Naive thymus-derived CD4-positive, alpha-beta T cell (primary cell): ENCODE measurements at places on chromosomes 1 and 21. TPM values are rescaled to one million over a fixed set of nuclear protein-coding genes. Genes with fewer than 3 reads are reported as not detected.

TNFRSF9 gene
- total RNA-seq = 0.24 TPM

AMY2A gene
- total RNA-seq = not detected in 2 replicates

TP73 gene
- total RNA-seq = 0.45 TPM

SPATA46 gene
- total RNA-seq = not detected

PROK1 gene
- total RNA-seq = not detected

DMRTA2 gene
- not detected for total RNA-seq

AMY1C gene
- not detected for total RNA-seq

S100A6 gene
- 432 TPM for total RNA-seq

CFAP107 gene
- not detected for total RNA-seq

PAFAH2 gene
- total RNA-seq = 8.6 and 11.4 TPM in 2 replicates

RBP7 gene
- not detected for total RNA-seq

FCRL3 gene
- total RNA-seq = 1.6 TPM

C1orf210 gene
- not detected for total RNA-seq

RHCE gene
- total RNA-seq = 1.0 TPM in 1 of 2 replicates, not detected in the other

PTGFR gene
- not detected for total RNA-seq

ALDH9A1 gene
- 25.0 TPM for total RNA-seq

GPR3 gene
- not detected for total RNA-seq

CYP4A22 gene
- total RNA-seq = not detected

PRMT6 gene
- total RNA-seq = 7.4 TPM

HCRTR1 gene
- not detected for total RNA-seq

B3GALT2 gene
- total RNA-seq = 0.27 TPM

PLA2G5 gene
- total RNA-seq = not detected in 2 replicates

LCE2A gene
- total RNA-seq = not detected

LYPD8 gene
- total RNA-seq = not detected

TIPRL gene
- total RNA-seq = 17.2 TPM

GFI1 gene
- 72.5 and 78.8 TPM in 2 replicates for total RNA-seq

ABCA4 gene
- not detected for total RNA-seq
